HepG2 (cell line): ENCODE measurements at places on chromosomes 3 and 15. TPM values are rescaled to one million over a fixed set of nuclear protein-coding genes. Genes with fewer than 3 reads are reported as not detected.

- DNase-seq: no peak
Measured at GRCh38 chr3:78724859-78725258, 1042.9 kb downstream of the ROBO1 start.

GRCh38 chr3:66138336-66139313 lies 82.2 kb upstream of the SLC25A26 start:
- peak; percentile 65 for DNase-seq

DNA sequence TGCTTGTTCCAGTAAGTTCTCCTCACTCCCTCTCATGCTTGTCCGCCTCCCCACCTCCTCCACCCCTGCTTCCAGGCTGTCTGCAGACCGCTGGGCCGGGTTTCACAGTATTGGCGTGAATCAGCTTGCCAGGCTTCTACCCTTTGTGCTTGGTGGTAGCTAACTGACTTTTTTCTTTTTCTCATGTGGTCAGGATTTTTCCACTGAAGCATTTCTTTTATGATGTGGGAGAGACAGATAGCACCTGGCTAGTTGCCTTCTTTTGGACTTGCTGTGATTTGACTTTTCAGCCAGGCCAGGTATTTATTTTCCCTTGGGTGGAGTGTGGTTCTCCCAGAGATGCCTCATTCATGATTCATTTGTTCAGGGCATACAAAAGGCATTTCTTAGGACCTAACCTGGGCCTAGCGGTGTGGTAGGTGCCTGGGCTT lies 60.6 kb downstream of the ST6GAL1 start:
- no peak for DNase-seq

GRCh38 chr15:49890689-49891088 lies 228.3 kb downstream of the ATP8B4 start:
- DNase-seq: no peak

GRCh38 chr3:94070341-94070911 lies 7.6 kb downstream of the NSUN3 start:
- no peak for DNase-seq

DNA sequence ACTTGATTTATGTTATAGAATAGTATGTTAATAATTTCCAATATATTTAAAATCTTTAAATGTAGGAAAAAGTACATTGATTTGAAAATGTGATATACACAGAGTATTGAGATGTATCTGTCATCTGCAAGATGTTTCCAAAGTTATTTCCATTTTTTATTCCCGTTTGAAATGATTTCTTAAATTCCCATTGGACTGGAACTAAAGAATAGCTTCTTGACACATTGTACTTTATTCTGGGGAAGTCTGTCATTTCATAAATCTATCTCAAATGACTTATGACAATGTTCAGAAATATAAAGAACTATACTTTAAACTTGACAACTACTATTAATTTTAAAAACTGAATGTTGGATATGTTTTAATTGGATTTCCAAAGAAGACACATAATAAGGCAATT lies 489.6 kb downstream of the ROBO2 start:
- DNase-seq: no peak

DNA sequence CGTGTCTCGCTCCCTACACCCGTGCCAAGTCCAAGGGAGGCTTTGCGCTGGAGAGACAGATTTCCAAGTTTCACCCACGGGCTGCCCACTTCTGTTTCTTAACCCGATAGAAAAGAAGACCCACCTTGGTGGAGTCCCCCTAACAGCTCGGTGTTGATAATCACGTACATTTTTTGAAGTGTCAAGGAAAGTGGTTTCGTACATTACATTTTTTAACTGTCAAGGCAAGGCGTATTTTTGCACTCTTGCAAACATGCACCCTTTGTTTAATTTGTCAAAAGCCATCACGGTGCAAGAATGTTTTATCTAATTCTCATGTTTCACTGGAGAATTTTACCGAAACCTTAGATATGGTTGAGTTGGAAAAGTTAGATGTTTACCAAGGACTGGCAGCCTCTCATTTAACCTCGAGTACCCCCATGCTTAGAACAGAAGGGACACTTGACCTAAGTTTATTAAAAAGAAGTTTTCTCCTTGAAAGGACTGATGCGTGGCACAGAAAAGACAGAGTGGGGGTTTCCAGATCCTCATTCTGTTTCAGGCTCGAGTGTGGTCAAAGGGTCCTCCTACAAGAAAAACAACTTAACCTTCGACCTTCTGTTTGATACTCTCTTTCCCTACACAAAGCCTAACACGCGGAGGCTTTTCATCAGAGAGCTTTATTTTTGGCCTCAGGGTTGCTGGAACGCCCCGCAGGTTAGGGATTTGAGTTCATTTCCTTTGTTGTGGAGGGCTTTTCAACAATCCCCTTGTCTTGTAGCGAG lies 882 bp downstream of the GXYLT2 start:
- DNase-seq: peak; percentile 51

GRCh38 chr15:98977441-98977840 lies 30.2 kb downstream of the PGPEP1L start:
- no peak for DNase-seq

- no peak for DNase-seq
Measured at GRCh38 chr3:114553949-114554593, 260.2 kb downstream of the TIGIT start.

- no peak for DNase-seq
Measured at GRCh38 chr15:42914728-42915497, 5.7 kb downstream of the TTBK2 start.

DNA sequence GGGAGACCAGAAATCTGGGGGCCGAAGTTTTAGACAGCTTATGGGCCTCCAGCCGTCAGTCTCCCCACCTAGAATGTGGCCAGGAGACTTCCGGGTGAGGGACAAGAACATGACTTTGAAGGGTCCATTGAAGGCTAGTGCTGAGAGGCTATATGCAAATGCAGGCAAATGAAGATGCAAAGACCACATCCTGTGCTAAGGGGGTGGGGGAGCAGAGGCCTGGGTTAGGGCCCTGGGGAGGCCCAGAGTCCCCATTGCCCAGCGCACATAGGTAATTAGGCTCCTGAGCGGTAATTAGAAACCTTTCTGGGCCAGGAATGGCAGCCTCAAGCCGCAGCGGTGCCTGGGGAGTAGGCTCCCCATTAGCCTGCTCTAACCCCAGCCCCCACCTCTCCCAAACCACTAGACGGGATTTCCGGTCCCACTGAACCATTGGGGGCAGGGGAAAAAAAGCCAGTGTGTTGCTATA lies 6.8 kb downstream of the CSK start:
- DNase-seq: no peak

DNA sequence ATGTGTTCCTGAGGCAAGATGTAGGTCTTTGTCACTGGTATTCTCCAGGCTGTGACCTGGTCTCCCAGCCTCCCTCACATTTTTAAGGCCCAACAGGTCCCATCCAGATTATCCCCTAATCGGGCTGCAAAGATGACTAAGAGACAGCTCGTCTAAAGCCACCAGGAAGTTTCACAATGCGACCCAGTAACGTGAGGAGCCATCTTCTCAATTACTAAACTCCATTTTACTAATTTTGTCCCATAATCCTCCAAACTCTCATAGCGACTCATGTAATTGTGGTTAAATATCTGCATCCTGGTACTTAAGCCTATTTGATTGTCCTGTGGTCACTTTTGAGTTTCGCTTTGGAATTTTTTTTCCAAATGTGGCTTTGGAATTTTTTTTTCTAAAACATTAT lies 8.7 kb upstream of the PLA2G4F start:
- DNase-seq: no peak

- DNase-seq: no peak
Measured at GRCh38 chr15:65049418-65049840, 4.2 kb downstream of the SLC51B start.

DNA sequence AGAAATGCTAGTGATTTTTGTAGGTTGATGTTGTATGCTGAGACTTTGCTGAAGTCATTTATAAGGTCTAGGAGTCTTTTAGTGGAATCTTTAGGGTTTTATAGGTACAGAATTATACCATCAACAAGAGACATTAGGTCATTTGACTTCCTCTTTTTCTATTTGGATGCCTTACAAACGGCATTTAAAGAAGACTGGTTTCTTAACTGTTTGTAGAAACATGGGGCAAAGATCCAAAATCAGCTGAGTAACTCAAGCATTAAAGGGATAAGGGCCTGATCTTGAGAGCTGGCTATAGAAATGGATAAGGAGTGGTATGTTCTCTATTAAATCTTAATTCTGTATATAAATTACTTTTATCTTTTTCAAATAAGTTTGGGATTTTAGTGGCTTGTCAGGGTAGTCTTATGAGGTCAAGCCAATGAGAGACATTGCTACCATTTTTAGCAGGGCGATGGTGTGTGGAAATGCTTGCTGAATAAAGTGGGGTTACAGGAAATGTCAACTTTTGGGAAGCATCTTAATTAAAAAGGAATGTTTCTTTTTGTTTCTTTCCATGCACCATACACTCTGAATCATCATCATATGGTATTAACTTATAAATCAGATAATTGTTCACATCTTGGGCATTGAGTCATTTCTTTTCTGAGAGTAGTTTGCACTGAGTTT lies 197.7 kb upstream of the GBE1 start:
- no peak for DNase-seq

GRCh38 chr15:77418391-77418965 lies 1.4 kb downstream of the PEAK1 start:
- DNase-seq: no peak

GRCh38 chr3:57116501-57116900 lies 48.7 kb downstream of the IL17RD start:
- no peak for DNase-seq

- no peak for DNase-seq
Measured at GRCh38 chr15:85988741-85989140, 90.9 kb upstream of the AGBL1 start.

- DNase-seq: no peak
Measured at GRCh38 chr3:54228806-54229205, 106.5 kb downstream of the CACNA2D3 start.

GRCh38 chr3:172132159-172132586 lies 92.8 kb downstream of the FNDC3B start:
- no peak for DNase-seq

SLC22A13 gene
- total RNA-seq: not detected in 2 replicates

TPRG1 gene
- not detected in 2 replicates for total RNA-seq

POLR2M gene
- total RNA-seq: 48.5 and 61.8 TPM in 2 replicates

C3orf18 gene
- total RNA-seq: 1.2 and 1.6 TPM in 2 replicates

SSUH2 gene
- total RNA-seq: 36.2 and 38.1 TPM in 2 replicates

MYH15 gene
- 0.09 TPM in 1 of 2 replicates, not detected in the other for total RNA-seq

PLCL2 gene
- total RNA-seq: not detected in 2 replicates
